Anterior cingulate cortex (tissue), 58 donors: ENCODE measurements at places on chromosomes 2 and 18.

GRCh38 chr2:29010946-29011345 is 29.8 kb downstream of the TOGARAM2 start:
- no peak for DNase-seq

GRCh38 chr2:28521663-28522062 is 25.8 kb downstream of the PLB1 start:
- no peak for DNase-seq

DNA sequence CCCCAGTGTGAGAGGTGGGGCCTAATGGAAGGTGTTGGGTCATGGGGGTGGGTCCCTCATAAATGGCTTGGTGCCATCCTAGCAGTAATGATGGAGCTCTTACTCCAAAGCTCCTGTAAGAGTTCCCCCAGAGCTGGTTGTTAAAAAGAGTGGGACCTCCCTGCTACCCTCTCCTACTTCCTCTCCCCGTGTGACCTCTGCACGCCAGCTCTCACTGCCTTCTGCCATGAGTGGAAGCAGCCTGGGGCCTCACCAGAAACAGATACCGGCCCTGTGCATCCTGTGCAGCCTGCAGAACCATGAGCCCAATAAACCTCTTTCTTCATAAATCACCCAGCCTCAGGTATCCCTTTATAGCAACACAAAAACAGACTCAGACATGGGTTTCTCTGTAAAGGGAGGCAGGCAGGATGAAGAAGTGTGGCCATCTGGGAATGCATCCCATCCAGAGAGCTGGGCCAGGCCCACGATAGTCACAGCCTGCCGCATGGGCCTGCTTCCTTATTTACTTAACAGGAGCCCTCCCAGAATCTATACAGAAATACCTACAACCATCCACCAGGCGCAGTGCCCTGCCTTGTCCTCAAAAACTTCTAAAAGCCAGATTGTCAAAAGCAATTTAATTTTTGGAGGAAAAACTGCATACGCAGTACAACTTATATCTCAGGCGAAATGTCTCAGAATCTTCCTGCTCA is 7.5 kb downstream of the PRLH start:
- DNase-seq, result no peak

DNA sequence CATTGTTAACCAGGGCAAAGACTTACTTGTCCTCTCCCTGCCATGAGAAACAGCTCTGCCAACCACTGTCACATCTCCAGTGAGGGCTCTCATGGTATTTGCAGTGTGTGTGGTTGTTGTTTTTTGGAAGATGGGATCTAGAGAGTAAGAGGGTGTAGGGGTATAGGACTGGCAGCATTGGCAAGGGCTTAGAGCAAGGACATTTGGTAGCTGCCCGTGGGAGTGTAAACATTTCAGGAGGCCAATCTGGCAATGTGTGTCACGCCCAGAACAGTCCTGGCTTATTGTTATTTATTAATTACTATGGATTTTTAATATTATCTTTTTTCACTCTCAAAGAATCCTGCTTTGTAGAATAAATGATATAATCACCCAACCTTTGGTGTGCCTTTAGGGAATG is 90.5 kb downstream of the TMEM17 start:
- DNase-seq, result no peak

GRCh38 chr2:96325041-96325883 is at the start of gene ITPRIPL1:
TSS of gene ITPRIPL1 (plus strand) at chr2:96325317. CDS start at chr2:96325840, 523 bp downstream.
- DNase-seq, result no peak

GRCh38 chr2:234032279-234032856 is 18.1 kb upstream of the SPP2 start:
- DNase-seq, result no peak

DNA sequence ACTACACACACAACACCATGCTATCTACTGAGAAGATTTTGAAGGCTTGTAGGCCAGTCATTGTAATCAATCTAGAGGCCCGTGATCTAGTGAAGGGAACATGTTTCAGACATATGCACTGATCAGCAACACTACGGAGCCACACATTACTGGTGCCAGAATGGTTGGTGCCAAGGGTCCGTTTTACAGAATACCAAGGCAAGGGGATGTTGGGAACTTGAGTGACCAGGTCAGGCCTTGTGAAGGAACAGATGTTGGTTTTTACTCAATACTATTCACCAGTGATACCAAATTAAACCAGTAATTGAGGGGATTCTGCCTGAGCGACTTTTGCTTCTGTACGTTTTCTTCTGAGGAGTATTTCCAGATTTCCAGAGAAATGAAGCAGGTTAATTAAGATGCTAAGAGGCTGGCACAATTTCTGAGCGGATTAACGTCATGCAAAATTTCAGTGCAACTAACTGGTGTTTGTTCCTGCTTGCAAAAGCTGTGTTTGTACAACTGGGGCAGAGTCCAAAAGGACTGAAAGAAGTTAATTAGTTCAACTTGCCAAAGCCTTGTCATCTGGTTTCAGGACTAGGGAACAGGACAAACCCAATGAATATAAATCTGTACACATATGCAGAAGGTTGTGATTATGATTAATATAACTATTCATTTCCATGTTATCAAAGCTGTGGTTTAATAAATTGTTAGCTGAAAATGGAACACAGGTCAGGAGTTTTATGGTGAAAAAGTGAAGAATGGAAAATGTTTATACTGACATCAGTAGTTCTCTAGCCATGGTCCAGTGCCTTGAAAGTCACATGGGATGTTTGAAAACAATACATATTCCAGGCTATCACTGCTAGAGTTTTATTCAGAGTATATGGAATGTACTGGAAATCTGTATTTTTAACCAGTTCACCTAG is 432.1 kb upstream of the DCC start:
- DNase-seq, result no peak

DNA sequence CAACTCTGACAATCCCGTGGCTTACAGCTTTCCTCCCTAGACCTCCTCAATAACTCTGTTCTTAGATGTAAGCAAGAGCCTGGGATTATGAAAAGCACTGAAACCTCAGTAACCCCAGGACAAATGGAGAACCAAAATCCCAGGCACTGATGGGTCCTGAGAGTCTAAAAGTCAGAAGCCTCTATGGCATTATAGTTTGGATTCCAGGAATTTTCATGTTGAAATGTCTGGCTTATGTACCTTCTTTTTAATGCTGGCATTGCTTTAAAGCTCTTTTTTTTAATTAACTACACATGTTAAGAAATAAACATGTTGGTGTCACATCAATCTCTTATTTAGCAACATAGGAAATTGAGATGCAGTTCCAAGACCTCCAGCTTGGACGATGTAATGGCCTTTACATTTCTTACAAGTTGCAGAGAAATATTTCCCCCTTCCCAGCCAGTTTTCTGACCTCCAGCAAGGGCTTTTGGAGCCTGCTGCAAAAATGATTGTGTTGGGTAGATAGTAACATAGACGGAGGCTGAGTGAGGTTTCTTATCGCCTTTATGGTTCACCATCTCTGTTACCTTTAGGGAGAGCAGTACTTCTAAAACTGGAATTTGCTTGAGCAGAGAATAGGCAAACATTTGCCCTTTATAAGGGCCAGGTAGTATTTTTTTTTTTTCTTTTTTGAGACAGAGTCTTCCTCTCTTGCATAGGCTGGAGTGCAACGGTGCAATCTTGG is 84.8 kb upstream of the RASGRP3 start:
- no peak for DNase-seq

GRCh38 chr18:6644836-6645627 is 84.5 kb upstream of the ARHGAP28 start:
- DNase-seq, result no peak

GRCh38 chr2:24330161-24330560 is 30.2 kb downstream of the ITSN2 start:
- DNase-seq, result no peak
